ENCODE measurements at places on chromosomes 5 and 9. TPM values are rescaled to one million over a fixed set of nuclear protein-coding genes. Genes with fewer than 3 reads are reported as not detected.
A peak's percentile ranks its signal among the peaks of the same experiment; 100 is the strongest.

Gene CER1
- 0.45 TPM for polyA plus RNA-seq

Gene SHOC1
- 2.5 TPM for polyA plus RNA-seq

- no peak overlapping the region for H3K27ac ChIP-seq
- no peak overlapping the region for H3K4me3 ChIP-seq
- H3K4me1 ChIP-seq = no peaks in the 10 kb centered on the region
- no peaks in the 10 kb centered on the region for H3K36me3 ChIP-seq
Observed at GRCh38 chr9:16385590-16385989, 484.9 kb downstream of the BNC2 start.

DNA sequence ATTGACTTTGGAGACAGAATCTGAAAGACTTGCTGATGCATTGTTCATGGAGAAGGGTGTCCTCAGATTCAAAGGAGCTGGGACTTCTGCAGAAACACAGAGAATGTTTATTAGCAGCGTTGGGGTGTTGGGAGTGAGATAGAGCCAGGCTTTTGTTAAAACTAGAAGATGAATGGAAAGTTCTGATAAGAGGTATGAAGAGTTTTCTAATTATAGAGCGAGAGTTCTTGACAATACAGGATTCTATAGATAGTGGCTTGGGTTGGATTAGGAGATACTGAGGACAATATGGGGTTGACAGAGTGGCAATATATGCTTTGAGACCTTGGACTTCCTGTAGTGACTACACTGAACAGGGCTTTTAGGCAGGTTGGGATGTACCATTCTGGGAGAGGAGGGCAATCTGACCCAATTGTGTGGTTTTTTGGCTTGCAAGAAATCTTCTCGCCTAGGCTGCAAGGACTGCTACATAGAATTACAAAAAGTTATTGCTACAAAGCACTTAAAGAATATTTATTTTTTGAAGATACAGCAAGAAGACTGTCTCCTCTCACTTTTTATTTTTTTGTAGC lies 83.1 kb downstream of the FER start:
- H3K36me3 ChIP-seq = no peaks in the 10 kb centered on the region
- H3K4me3 ChIP-seq = no peak overlapping the region
- H3K4me1 ChIP-seq = no peaks in the 10 kb centered on the region
- no peak overlapping the region for H3K27ac ChIP-seq
- no peak for DNase-seq
- H3K27me3 ChIP-seq = no peaks in the 10 kb centered on the region

Gene MORN5
- polyA plus RNA-seq = 5.6 TPM

Gene MLANA
- not detected for polyA plus RNA-seq

DNA sequence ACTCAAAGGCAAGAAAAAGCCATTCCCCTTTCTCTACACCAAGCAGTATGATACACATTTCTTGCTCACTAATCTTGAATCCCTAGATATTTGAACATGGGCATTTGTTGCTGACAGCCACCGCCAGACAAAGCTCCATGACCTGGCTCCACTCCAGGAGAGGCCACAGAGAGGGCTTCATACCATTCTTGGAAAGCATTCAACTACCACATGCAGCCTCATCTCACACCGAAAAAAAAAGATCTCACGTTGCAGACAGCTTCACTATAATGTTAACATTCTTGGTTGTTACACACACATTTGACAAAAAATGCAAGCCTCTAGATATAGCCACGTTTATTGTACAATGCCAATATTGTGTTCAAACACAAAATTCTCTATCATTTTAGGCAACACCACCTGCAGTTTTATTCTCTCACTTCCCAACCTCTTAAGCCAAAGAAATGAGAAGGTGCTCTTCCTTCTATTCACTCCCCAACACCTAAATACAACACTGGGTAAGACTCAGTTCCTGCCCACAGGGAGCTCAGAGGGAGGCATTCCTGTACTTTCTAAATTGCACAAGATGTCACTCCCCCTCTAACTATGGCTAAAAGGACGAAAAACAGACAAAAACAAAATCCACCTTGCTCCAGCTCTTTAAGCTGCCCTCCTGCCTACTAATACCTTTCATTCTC lies 222.4 kb downstream of the TSSK1B start:
- DNase-seq = no peak
- peaks cover 7% of the 10 kb centered on the region for H3K4me1 ChIP-seq
- H3K27me3 ChIP-seq = no peaks in the 10 kb centered on the region
- H3K36me3 ChIP-seq = no peaks in the 10 kb centered on the region
- H3K27ac ChIP-seq = no peak overlapping the region

GRCh38 chr5:10663489-10664179 lies 97.4 kb downstream of the DAP start:
- no peaks in the 10 kb centered on the region for H3K36me3 ChIP-seq
- H3K27ac ChIP-seq = no peak overlapping the region
- H3K27me3 ChIP-seq = no peaks in the 10 kb centered on the region
- H3K4me1 ChIP-seq = no peaks in the 10 kb centered on the region
- no peak overlapping the region for H3K4me3 ChIP-seq

GRCh38 chr9:71636143-71636839 lies 132.0 kb downstream of the CEMIP2 start:
- H3K4me3 ChIP-seq = no peak overlapping the region
- no peaks in the 10 kb centered on the region for H3K36me3 ChIP-seq
- no peak overlapping the region for H3K27ac ChIP-seq
- no peak for DNase-seq
- no peaks in the 10 kb centered on the region for H3K27me3 ChIP-seq

DNA sequence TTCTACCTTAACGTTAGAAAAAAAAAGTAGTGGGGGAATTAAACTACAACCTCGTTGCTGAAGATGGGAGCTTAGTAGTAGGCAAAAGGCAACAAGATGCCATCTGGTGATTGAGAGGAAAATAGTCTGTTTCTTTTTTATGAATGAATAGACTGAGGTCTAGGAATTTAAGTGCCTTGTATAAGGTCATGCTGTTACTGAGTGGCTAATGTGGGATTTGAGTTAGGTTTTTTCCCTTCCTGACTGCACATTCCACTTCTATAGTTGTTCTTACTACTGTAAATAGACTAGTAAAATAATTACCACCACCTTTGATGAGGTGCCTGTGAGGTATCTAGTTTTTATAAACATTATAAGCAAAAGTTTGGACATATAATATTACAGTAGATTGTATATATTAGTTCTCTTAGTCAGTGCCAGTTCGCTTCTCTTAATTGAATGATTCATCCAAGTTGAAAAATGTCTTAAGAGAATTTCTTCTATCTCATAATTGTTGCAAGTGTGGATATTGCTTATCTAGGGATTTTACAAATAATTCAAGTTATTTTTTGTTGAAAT lies 19.1 kb downstream of the FSD1L start:
- H3K36me3 ChIP-seq = peaks cover 2% of the 10 kb centered on the region
- H3K27me3 ChIP-seq = no peaks in the 10 kb centered on the region
- no peak for DNase-seq
- no peak overlapping the region for H3K4me3 ChIP-seq
- H3K4me1 ChIP-seq = no peaks in the 10 kb centered on the region
- H3K27ac ChIP-seq = no peak overlapping the region

Gene GFRA3
- polyA plus RNA-seq = 1.0 TPM

Gene ANKRD55
- 0.26 TPM for polyA plus RNA-seq

DNA sequence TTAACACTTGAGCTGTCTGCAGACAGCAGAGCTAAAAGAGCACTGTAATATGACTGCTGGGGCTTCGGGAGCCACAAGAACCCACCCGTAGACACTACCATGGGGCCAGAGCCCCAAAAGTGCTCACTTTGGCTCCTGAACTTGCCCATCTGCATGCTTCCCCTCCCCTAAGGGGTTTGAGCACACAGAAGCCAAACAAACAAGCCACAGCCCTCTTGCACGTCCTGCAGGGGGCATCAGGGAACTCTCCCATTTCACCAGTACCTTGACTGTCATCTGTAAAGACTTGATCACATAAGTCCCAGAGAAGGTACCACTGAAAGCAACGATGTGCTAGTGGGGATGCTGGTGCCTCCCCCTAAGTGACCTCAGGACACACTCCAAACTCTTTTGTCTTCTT lies 681.8 kb downstream of the SEMA5A start:
- no peaks in the 10 kb centered on the region for H3K4me1 ChIP-seq
- DNase-seq = no peak
- H3K27ac ChIP-seq = no peak overlapping the region
- H3K36me3 ChIP-seq = no peaks in the 10 kb centered on the region
- no peaks in the 10 kb centered on the region for H3K27me3 ChIP-seq

- no peak overlapping the region for H3K4me3 ChIP-seq
- no peaks in the 10 kb centered on the region for H3K4me1 ChIP-seq
- H3K27ac ChIP-seq = no peak overlapping the region
- no peaks in the 10 kb centered on the region for H3K27me3 ChIP-seq
- no peaks in the 10 kb centered on the region for H3K36me3 ChIP-seq
Observed at GRCh38 chr5:48192-48591, 43.8 kb upstream of the PLEKHG4B start.

DNA sequence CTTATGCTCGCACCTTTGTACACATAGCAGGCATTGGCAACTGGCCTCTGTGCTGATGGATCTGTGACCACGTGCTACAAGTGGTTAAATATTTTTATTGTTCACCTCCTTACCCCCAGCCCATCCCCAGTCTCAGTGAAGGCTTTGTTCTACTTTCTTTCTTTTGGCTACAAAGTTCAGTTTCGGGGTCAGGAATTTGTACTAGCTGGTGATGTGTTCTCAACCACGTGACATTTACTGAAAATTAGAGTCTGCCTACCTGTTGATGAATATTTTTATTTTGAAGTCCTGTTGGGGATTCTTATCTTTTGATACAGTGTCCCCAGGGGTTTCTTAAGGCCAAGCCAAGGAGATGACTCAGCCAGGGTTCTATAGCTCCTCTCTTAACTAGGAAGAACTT lies 47.8 kb downstream of the C9orf57 start:
- H3K4me3 ChIP-seq = no peak overlapping the region
- no peaks in the 10 kb centered on the region for H3K27me3 ChIP-seq
- peaks cover 10% of the 10 kb centered on the region for H3K4me1 ChIP-seq

Gene PCDHGB4
- polyA plus RNA-seq = 1.0 TPM

Gene FRRS1L
- 0.06 TPM for polyA plus RNA-seq

- H3K36me3 ChIP-seq = no peaks in the 10 kb centered on the region
- DNase-seq = no peak
- H3K27ac ChIP-seq = no peak overlapping the region
- H3K27me3 ChIP-seq = no peaks in the 10 kb centered on the region
- no peak overlapping the region for H3K4me3 ChIP-seq
Observed at GRCh38 chr5:10786835-10787234, 25.8 kb upstream of the DAP start.

- peak overlapping the region; percentile 79 for H3K27ac ChIP-seq
- no peaks in the 10 kb centered on the region for H3K4me1 ChIP-seq
- no peaks in the 10 kb centered on the region for H3K27me3 ChIP-seq
- no peak for DNase-seq
Observed at GRCh38 chr9:4491626-4491975, 1.3 kb downstream of the SLC1A1 start.

Gene F12
- polyA plus RNA-seq = 3.1 TPM

Gene PCDHA11
- polyA plus RNA-seq = 0.77 TPM

DNA sequence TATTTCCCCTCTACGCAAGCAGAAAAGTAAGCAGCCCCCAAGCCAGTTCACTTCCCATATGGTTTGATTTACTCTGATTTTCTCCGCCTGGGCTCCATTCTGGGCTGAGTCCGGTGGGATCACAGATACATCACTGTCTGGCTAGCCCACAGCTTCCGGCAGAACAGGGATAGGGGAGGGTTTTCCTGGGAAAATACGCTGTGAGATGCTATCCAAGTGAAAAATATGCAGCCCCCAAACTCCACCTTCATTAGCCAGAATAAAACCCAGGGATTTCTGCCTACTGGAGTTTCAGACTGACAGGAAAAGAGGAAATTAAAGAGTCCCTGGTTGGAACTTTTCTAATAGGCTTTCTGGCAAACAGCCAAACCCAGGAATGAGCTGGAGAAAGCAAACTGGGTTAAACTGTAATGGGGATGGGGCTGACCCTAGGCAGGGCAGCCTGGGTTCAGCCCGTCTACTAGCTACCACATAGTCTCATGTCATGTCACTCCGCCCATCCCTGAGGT lies 16.9 kb upstream of the NIPAL4 start:
- no peaks in the 10 kb centered on the region for H3K36me3 ChIP-seq
- no peaks in the 10 kb centered on the region for H3K4me1 ChIP-seq
- H3K27ac ChIP-seq = no peak overlapping the region
- DNase-seq = no peak

GRCh38 chr9:71878327-71879274 lies 32.4 kb downstream of the ABHD17B start:
- no peaks in the 10 kb centered on the region for H3K36me3 ChIP-seq
- no peaks in the 10 kb centered on the region for H3K27me3 ChIP-seq
- H3K4me3 ChIP-seq = no peak overlapping the region
- H3K4me1 ChIP-seq = no peaks in the 10 kb centered on the region
- no peak for DNase-seq

DNA sequence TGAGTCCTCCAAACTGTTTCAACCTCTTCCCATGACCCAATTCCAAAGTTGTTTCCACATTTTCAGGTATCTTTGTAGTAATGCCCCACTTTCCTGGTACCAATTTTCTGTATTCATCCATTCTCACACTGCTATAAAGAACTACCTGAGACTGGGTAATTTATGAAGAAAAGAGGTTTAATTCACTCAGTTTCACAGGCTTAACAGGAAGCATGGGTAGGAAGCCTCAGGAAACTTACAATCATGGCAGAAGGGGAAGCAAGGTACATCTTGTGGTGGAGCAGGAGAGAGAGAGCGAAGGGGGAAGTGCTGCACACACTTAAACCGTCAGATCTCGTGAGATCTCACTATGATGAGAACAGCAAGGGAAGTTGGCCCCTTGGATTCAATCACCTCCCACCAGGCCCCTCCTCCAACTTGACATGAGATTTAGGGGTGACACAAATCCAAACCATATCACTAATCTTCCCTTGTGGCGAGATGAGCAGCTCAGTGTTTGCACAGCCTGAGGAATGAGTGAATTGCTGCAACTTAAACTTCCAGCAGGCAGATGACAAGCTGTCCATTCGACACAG lies 42.9 kb downstream of the TRIP13 start:
- H3K4me1 ChIP-seq = no peaks in the 10 kb centered on the region
- H3K27me3 ChIP-seq = no peaks in the 10 kb centered on the region
- no peak for DNase-seq
- H3K27ac ChIP-seq = no peak overlapping the region

Gene TMC1
- 1.2 TPM for polyA plus RNA-seq

Gene FOXD4L3
- not detected for polyA plus RNA-seq

Gene PCBD2
- 8.4 TPM for polyA plus RNA-seq

- no peak overlapping the region for H3K27ac ChIP-seq
- no peak overlapping the region for H3K4me3 ChIP-seq
- no peaks in the 10 kb centered on the region for H3K4me1 ChIP-seq
- no peak for DNase-seq
- H3K27me3 ChIP-seq = peaks cover 2% of the 10 kb centered on the region
Observed at GRCh38 chr5:1942158-1942557, 59.4 kb upstream of the IRX4 start.

Gene PCDHGA9
- 0.54 TPM for polyA plus RNA-seq

Gene AQP7
- 45.3 TPM for polyA plus RNA-seq

DNA sequence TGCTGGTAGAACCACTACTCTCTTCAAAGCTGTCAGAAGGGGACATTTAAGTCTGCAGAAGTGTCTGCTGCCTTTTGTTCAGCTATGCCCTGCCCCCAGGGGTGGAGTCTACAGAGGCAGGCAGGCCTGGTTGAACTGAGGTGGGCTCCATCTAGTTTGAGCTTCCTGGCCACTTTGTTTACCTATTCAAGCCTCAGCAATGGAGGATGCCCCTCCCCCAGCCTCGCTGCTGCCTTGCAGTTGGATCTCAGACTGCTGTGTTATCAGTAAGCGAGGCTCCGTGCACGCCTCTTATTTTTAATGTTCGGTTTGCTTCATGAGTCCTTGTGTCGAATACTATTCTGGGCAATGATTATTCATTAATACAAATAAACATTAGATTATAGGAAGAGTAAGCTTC lies 3.1 kb upstream of the SLC27A6 start:
- H3K36me3 ChIP-seq = no peaks in the 10 kb centered on the region
- H3K4me1 ChIP-seq = no peaks in the 10 kb centered on the region
- H3K27me3 ChIP-seq = peaks cover 4% of the 10 kb centered on the region
- no peak overlapping the region for H3K4me3 ChIP-seq
- no peak overlapping the region for H3K27ac ChIP-seq

GRCh38 chr5:42306287-42306686 lies 117.0 kb upstream of the GHR start:
- H3K4me3 ChIP-seq = no peak overlapping the region
- H3K4me1 ChIP-seq = no peaks in the 10 kb centered on the region
- H3K27me3 ChIP-seq = no peaks in the 10 kb centered on the region
- no peaks in the 10 kb centered on the region for H3K36me3 ChIP-seq

All from kidney (tissue), 22 donors.